ENCODE measurements at places on chromosomes 5 and 9.

DNA sequence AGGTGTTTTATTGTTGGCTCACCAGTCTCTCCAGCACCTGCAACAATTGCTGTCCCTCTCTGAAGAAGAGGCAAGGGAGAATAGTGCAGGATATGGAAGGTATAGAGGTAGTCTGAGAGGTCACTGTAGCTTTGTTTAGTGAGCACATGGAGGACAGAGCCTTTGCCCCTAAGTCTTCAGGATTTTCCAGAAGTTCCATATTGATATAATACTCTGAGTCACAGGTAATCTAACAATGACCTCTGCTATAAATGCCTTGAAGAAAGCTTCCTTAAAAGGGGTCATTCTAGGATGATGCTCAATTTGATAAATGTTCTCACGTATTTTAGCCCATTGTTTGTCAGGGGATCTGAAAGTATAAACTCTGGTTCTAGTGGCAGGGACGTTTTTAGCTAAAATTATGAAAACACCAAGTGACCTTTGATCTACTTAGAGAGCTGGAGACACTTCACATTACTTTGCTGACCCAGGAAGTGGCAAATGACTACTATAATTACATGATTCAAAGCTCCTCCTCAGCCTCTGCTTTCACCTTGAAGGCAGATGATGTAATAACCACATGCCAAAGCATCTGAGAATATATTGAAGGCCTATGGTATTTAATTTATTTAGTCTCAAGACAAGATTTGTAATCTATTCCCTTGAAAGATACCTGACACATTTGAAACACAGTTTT, 366.9 kb upstream of the NUDT12 start:
- DNase-seq: no peak

GRCh38 chr9:126661521-126662251, 48.0 kb downstream of the LMX1B start:
- DNase-seq: no peak

DNA sequence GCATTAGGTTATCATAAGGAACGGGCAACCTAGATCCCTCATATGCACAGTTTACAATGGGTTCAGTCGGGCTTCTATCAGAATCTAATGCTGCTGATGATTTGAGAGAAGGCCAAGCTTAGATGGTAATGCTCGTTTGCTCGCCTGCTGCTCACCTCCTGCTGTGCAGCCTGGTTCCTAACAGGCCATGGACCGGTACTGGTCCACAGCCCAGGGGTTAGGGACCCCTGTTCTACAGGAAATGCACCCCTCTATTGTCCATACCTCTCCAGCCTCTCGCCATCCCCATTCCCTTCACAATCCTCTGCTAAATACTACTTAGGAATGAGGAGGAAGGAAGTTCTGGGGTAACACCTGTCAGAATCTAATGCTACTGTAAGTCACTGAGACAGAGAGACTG, 75.1 kb downstream of the OXCT1 start:
- no peak for DNase-seq

- no peak for DNase-seq
Observed at GRCh38 chr5:147534172-147534951, 24.5 kb upstream of the DPYSL3 start.

DNA sequence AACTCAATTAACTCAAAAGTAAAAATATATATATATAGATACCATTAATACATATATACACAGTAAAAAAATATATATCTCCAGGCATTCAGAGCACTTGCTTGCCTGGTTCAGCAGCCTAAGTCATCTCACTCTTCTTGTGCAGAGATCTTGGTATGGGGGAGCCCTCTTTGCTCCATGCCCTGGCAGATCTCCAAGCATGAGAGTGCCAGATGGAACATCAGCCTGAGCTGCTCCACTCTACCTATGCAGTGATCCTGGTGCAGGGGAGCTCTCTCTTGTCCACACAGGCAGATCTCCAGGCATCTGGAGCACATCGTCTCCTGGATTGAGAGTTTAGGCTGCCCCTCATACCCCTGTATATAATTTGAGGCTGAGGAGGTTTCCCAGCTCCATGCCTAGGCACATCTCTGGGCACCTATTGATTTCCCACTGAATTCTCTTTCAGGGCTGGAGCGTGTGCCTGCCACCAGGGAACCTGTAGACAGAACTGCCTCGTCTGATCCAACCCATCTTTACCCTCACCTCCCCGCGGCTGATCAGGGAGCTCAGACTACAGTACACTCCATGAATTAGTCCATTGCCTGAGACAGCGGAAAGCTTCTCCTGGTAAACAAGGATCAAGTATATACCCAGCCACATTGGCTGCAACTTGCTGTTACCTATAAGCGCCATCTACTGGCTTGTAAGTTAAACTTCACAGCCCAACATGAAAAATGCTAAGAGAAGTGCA, 342.4 kb upstream of the GRIA1 start:
- DNase-seq: peak; percentile 3

DNA sequence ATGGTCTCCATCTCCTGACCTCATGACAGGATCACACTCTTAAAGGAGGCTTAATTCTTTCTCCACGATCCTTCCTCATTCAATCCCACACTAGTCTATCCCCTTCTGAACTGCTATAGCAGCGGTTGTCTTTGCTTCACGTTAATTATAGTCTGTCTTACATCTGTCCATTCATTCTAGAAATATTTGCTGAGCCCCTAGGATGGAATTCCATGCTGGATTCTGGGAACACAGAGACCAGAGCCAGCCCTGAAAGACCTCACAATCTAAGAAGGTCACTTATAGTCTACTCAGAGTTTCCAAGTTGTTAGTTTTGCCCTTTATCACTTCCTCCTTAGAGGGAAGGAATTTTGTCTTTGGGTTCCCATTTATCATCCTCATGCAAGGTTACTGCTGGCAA, 193.5 kb downstream of the GAS1 start:
- DNase-seq: no peak

Measured in inflammatory macrophage treated with lipopolysaccharide for 4 hours (primary cell).